Thymus (tissue), 14 donors: ENCODE measurements at places on chromosomes 4 and X. TPM values are rescaled to one million over a fixed set of nuclear protein-coding genes. Genes with fewer than 3 reads are reported as not detected.

DNA sequence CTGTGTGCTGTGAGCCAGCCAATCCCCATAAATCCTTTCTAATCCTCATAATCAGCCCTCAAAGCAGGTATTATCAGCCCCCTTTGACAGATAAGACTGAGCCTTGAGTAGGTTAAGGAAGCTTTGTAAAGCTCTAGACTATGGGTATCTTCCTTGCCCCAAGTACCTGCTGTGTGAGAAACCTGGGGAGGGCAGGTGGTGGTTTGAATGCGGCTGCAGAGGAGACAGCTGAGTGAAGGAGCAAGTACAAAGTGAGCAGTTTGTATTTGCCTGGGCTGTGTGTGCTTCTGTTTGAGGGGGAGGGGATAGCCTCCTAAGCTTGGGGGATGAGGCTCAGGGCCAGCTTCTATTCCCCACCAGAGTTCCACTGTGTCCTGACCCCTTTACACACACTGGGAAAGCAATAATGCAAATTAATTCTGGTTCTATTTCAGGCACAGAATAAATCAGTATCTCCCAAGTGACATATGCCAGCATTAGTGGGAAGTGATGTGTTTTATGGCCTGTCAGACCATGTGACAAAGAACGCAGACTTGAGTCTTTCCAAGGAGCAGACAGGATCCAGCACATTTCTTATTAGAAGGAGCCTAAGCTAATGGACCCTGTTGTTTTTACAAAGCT, 63.5 kb downstream of the EVC start:
- no peaks in the 10 kb centered on the region for H3K27me3 ChIP-seq
- peaks cover 8% of the 10 kb centered on the region for H3K4me1 ChIP-seq
- H3K27ac ChIP-seq: no peak overlapping the region
- H3K4me3 ChIP-seq: no peak overlapping the region

GRCh38 chr4:101122019-101122418, 225.3 kb downstream of the PPP3CA start:
- no peaks in the 10 kb centered on the region for H3K36me3 ChIP-seq
- H3K27me3 ChIP-seq: no peaks in the 10 kb centered on the region
- H3K27ac ChIP-seq: no peak overlapping the region
- H3K4me1 ChIP-seq: no peaks in the 10 kb centered on the region
- H3K4me3 ChIP-seq: no peak overlapping the region

GRCh38 chr4:58602022-58602421, 1491.8 kb upstream of the IGFBP7 start:
- no peak overlapping the region for H3K27ac ChIP-seq
- no peak for DNase-seq
- H3K4me3 ChIP-seq: no peak overlapping the region
- H3K4me1 ChIP-seq: no peaks in the 10 kb centered on the region

DNA sequence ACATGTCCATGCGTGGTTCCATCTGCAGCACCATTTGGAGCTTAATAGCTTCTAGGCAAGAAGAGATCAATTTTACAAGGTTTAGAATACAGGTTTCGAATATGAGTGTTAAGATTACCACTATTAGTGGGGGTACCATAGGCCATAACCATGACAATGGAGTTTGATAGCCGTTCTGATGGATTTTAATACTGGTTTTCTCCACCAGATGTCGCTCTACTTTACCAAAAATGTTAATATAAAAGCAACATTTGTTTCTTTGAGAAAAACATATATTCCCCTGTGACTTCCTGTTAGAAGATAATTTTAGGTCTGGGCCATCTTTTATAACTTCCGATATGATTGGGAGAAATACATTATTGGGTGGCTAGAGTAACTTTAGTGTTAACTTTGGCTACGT, 499.7 kb upstream of the POU3F4 start:
- no peaks in the 10 kb centered on the region for H3K27me3 ChIP-seq
- no peak overlapping the region for H3K27ac ChIP-seq
- no peaks in the 10 kb centered on the region for H3K36me3 ChIP-seq
- no peaks in the 10 kb centered on the region for H3K4me1 ChIP-seq

Gene S100P
- total RNA-seq: 9.7 TPM

Gene VCX
- not detected for total RNA-seq

Gene KLB
- total RNA-seq: 0.05 TPM

Gene PSAPL1
- 0.09 TPM for total RNA-seq

Gene CENPVL2
- total RNA-seq: 0.24 TPM

Gene THAP9
- total RNA-seq: 7.2 TPM
